Osteoblast (primary cell): ENCODE measurements at places on chromosomes 3 and 15. TPM values are rescaled to one million over a fixed set of nuclear protein-coding genes. Genes with fewer than 3 reads are reported as not detected.

Gene CPN2
- under 0.01 and 0.29 TPM in 2 replicates for total RNA-seq

Gene PPP2R3A
- 23.9 and 24.2 TPM in 2 replicates for total RNA-seq

Gene GOLGA8G
- total RNA-seq, result under 0.01 TPM in 1 of 2 replicates, not detected in the other

Gene PLA2G4F
- not detected in 2 replicates for total RNA-seq

Gene OR4M2
- total RNA-seq, result not detected in 2 replicates

Gene NEO1
- 55.4 and 64.2 TPM in 2 replicates for total RNA-seq

Gene CPLX3
- total RNA-seq, result not detected in 2 replicates

Gene AHSG
- total RNA-seq, result not detected in 2 replicates
